ENCODE measurements at places on chromosomes 4 and X.

DNA sequence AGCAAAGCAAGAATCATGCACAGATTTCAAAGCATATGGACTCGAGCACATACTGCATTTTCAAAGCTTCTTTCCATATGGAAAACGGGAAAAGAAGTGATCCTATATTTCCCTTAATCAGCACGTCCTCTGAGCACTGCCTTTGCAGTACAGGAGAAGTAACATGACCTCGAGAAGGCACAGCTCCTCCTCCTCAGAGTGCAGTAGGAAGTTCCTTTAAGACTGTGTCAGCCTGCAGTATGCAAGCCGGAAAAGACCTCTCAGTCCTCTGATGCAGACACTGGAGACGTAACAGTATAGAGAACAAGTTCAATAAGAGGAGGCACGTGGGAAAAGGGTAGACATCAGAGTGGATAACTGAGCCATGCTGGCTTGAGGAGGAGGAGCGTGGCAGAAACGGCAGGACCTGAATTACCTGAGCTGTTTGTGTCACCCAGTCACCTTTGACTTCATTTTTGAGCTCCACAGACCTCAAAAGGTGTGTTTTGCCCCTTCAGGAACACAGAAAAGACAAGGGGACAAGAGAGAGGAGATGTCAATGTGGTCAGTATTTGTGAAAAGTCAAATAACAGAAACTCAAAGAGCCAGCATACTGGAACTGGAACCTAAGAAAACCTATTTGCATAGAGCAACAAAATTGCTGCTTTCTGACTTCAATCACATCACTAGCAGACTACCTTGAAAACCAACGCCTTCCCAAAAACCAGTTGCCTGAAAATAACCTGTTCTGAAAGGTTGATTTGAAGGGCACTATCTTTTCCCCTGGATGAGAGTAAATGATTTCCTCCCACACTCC is 20.8 kb downstream of the IRF2 start:
- peak; percentile 75 for DNase-seq

- DNase-seq: peak; percentile 44
Measured at GRCh38 chr4:151641167-151641566, 119.6 kb downstream of the GATB start.

GRCh38 chrX:132908891-132909290 is 49.5 kb downstream of the HS6ST2 start:
- no peak for DNase-seq

DNA sequence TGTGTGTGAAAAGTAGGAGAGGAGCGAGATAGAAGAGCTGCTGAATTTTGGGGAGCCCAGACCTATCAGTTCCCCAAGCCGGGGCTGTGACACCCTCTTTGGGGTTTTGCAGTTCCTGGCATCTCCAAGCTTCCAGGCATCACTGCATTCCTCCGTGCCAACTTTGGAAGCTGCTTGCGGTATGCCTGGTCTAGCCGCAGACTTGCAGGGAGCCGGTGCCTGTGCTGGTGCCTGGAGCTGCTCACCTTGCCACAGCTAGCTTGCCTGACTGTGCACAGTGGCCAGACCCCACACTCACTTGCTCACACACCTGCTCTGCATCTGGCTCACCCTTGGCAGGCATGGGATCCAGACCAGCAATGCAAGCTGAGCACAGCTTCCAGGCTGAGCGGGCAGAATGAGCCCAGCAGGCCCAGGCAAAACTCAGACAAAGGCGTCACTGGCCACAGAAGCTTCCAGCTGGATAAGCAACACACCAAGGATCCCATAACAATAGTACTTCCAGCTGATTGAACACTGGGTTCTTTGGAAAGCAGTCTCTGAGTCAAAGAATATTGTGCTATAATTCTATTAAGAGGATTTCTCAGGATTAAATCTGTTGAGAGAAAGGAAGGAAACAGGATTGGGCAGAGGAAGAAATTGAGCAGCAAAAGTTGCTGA is 390.9 kb downstream of the TEX13C start:
- no peak for DNase-seq

GRCh38 chrX:23759821-23760220 is 16.7 kb upstream of the ACOT9 start:
- DNase-seq: no peak

DNA sequence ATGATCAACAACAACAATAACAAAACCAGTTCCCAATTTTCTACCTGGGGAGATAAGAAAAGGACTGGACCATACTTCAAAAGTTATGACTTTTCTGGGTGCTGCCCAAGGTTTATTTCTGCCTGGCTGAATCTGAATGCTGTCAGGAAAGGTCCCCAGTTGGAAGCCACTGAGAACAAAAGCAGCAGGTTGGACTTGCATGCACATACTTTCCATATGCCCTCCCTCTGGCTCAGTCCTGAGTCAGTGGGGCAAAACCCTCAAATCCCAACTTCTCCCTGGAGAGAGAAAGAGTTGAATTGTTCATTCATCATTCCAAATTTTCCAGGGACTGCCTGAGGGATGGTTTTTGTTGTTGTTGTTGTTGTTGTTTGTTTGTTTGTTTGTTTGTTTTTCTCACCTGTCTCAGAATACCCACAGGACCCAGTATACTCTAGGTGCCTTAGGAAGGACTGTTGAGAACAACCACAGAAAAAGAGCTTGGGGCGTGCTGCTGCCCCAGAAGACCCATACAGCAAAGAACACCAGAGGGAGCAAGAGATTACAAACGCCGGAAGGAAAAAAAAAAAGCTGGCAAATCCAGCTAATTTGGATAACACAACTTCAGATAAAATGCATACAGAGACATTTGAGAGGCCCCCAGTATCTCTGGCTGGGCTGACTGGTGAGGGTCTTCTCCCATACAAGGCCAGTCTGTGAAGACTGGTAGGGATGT is 138.9 kb upstream of the INPP4B start:
- DNase-seq: peak; percentile 19

DNA sequence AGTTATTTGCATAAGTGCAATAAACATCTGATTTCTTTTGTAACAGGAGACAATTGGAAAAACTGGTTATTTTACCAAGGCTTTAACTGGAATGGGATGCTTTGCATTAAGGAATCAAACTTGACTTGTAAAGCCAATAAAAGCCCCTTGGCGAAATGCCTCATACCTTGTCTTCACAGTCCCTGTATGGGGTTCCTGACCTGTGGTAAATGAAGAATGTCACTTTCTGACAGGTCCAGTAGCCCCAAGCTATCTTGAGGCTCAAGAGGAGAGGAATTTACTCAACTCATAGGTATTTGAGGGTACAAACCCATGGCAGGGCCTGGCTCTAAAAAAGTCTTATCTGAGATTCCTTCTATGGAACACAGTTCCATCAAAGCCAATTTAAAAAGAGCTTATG is 78.0 kb downstream of the ACOX3 start:
- DNase-seq: no peak

GRCh38 chr4:154960476-154960875 is 179.4 kb downstream of the RBM46 start:
- no peak for DNase-seq

GRCh38 chr4:69656653-69657158 is 3.7 kb upstream of the UGT2A1 start:
- no peak for DNase-seq

All from HCEC 1CT (cell line).